ENCODE measurements at places on chromosomes 3 and 15.

- no peak for DNase-seq
These were observed 439.2 kb downstream of the MCTP2 start for GRCh38 chr15:94670438-94671034.

- no peak for DNase-seq
These were observed 23.8 kb downstream of the CYFIP1 start for GRCh38 chr15:22956257-22956977.

DNA sequence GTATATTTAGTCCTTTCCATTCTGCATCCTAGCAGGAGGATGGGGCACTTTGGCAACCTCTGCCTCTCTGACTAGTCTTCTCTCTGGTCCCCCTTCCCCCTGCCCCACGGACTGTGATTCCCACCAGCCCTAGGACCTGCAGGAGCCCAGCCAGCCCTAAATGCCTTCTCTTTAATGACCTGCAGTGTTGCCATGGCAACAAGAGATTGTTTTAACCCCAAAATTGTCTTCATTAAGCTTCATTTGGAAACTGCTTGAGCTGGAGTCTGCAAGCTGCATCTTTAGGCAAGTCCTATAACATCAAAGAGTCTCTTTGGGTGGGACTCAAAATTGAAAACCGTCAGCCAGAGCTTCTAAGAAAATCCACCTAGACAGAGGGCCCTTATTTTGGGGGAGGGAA is 59.7 kb upstream of the ANKRD34C start:
- no peak for DNase-seq

GRCh38 chr3:18580268-18580667 is 155.1 kb upstream of the SATB1 start:
- DNase-seq = no peak

- DNase-seq = no peak
These were observed 3.7 kb upstream of the EFHB start for GRCh38 chr3:19937459-19938294.

GRCh38 chr3:32837366-32837765 is 19.6 kb downstream of the TRIM71 start:
- no peak for DNase-seq

GRCh38 chr3:152496286-152496685 is 227.6 kb downstream of the MBNL1 start:
- no peak for DNase-seq

DNA sequence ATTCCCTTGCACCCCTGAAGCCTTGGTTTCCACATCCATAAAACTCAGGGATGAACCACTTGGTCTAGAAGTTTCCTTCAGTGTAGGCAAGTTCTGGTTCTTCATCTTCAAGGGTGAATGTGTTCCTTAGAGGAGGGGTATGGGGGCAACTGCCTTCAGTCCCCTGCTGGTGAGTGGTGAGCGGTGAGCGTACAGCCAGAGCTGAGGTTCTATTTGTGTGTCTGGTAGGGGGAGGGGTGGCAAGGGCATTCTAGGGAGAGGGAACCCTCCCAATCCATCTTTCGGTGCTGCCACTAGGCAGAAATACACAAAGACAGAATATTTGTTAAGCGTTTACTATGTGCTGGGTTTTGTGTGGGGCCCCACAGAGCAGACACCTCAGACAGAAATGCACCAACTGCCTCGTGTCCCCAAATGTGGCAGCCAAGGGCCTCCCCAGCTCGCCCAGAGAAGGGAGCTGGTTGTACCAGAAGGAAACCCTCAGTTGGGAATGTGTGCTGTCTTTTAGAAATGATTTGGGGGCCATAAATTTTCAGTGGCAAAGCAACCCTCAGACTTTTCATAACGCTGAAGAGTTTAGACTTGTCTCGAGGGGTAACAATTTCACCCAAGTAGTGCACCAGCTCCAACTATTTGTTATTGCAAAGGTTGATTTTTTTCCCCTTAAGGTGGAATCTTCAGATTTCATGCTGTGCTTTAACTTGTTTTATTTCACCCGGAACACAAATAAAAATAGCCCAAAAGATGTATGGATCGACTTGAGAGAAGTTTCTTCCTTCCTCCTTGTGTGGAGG is 137.6 kb downstream of the FBLN2 start:
- no peak for DNase-seq

DNA sequence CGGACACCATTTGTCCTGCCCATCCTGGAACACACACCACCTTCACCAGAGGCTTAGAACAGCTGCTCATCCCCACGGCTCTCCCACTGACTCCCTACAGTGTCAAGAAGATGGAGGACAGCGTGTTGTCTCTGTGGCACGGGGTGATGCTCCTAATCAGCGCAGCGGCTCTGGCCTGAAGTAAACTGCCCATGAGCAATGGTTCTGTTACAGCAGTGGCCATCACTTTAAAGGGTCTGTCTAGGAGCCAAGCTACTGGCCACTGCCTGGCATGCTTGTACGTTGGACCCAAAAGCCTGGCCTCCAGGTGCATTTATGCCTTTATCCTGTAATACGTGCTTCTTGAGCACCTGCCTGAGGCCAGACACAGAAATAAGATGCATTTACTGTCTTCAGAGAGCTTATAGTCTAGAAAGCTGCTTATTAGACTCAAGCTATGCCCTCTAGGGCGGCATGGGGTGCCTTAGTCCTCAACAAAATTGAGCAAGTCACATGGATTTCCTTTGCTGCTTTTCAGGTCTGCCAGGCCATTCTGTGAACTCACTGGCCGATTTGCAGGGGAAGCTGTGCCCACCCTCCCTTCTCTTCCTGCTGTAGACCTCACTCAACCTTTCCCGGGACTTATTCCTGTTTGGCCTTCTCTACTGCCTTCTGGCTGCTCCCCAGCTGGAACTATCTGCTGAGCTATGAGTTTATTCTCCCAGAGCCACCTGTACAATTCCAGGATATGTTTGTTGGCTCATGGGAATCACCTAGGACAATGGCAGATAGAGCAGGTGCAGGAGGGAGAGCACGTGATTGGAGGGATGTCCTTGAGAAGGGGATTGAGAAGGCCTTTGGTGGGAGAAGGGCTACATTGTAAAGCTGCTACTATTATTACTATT is 51.9 kb downstream of the STARD5 start:
- DNase-seq = no peak

GRCh38 chr15:56927816-56928215 is 9.4 kb downstream of the TCF12 start:
- no peak for DNase-seq

DNA sequence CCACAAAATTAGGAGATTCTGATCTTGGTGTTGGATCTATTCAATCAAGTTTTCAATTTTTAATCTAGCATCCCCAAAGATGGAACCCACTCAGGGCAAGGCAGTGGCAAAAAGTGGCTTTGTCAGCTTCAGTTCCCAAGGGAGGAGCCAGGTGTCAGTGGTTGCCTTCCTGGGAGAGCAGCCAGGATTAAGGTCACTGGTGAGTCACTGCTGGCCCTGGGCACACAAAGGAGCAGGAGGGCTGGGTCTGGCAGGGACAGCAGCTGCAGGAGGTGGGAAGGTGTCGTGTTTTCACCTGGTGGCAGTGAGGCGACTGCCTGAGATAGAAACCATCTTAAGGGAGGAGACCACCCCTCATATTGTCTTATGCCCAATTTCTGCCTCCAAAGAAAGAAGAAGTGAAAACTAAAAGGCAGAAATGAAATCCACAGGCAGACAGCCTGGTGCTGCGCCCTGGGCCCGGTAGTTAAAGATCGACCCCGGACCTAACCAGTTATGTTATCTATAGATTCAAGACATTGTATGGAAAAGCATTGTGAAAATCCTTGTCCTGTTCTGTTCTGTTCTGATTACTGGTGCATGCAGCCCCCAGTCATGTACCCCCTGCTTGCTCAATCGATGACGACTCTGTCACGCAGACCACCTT is 5.9 kb upstream of the KLHL25 start:
- DNase-seq = no peak

DNA sequence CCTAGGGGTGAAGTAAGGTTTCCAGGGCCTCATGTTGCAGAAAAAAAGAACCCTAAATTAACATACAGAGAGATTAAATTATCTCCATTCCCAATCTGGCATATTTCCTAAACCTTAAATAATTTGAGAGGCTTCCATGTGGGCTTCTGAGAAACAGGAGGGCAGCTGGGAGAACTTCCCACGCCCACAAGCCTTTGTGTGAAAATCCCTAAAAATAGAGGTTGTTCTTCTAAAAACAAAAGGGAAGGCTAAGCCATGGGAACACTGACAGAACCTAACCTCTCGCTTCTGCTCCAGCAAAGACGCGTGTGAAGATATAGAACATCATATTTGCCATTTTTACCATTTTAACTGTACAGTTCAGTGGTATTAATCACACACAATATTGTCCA is 812 bp upstream of the SLC12A8 start:
- no peak for DNase-seq

- DNase-seq = peak; percentile 24
These were observed 3.4 kb downstream of the TMEM212 start for GRCh38 chr3:171846597-171846996.

GRCh38 chr3:124412644-124413043 is 317.6 kb upstream of the UMPS start:
- DNase-seq = no peak

GRCh38 chr3:48426944-48427629 is 2.8 kb downstream of the PLXNB1 start:
- no peak for DNase-seq

DNA sequence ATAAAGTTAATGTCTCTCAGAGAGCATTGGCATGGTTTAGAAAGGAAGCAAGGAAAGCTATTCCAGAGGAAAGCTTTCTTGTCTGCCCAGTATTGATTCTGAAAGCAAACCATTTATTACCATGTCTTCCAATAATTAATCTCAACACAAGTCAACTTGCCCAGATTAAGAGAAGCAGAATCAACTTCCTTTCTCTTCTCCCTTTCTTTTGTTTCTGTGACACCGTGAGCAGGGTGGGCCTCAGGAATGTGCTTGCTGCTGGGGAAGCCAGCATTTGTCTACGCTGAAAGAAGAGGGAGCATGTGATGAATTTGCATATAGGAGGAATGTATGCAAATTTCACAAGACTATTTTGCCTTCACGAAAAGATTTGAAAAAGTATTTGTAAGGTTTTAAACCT is 368.6 kb upstream of the ROPN1 start:
- DNase-seq = no peak

DNA sequence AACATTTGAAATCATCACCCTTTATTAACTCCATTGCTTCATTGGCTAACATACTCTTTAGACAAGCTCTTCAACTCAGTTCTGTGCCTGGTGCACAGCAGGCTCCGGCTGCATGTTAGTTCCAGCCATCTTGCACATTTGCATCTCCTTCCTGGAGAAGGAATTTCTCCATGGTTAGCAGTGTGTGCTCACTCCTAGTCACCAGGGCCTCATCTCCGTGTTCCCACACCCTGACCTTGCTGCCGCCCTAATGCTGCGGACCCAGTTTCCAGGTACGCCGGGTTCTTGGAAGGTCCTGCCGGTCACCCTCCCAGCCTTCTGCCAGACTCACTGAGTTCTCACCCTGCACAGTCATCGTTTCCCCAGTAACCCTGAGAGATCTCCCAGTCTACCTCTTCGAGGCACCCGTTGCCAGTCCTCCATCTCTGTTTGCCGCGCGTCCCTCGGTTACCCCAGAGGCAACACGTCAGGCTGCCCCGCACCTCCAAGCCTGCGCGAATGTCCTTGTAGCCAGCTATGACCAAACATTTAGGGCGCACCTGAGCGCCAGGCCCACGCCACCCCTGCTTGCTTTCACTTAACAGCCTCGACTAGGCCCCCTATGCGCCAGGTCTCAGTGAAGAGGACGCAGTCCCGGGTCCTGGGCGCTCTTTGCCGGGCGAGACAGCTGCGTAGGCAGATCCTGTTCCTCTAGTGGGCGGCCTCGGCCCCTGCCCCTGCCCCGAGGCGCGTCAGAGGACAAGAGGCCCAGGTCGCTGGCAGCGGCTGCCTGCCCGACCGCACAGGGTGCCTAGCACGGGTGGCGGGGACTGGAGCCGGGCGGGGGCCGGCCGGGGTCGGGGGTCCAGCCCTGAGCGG is 747 bp upstream of the ZNF592 start:
- DNase-seq = peak; percentile 83

- DNase-seq = no peak
These were observed 170.3 kb downstream of the SUCLG2 start for GRCh38 chr3:67484085-67484484.

DNA sequence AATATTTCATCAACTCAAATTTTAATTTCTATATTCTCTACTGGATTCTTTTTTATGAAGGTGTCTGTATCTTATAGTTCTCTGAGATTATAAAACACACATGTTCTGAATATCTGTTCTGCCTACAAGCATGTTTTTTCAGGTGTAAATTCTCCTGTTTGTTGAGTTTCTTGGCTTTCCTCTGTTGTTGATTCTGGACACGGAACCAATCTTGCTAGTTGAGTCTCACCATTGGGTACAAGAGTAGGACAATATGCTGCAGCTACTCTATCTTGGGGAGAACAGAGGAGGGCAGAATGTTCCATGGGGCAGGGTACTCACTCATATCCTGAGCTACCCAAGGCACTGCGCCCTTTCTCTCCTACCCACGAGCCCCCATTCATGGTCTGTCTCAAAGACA is 104.9 kb downstream of the GREM1 start:
- DNase-seq = no peak

- no peak for DNase-seq
These were observed 68.1 kb upstream of the SH3GL3 start for GRCh38 chr15:83378921-83379578.

DNA sequence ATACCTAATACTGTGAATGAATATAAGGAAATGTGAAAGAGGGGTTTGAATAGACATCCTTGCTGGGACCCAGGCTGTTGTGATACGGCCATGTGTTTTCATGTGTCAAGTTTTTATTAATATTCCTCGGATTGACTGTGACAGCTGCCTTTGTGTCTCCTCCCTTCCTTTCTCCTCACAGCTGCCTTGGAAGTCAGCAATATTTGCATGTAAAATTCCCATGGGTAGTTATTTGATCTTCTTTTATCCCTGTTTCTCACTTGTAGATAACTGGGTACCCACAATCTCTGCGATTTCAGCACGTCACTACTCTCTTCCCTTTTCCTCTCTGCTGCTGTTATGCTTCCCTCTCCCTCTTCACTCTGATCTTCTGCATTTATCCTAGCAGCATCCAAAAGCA is 9.4 kb downstream of the GPR156 start:
- no peak for DNase-seq

- no peak for DNase-seq
These were observed 9.7 kb downstream of the CGNL1 start for GRCh38 chr15:57385923-57386390.

DNA sequence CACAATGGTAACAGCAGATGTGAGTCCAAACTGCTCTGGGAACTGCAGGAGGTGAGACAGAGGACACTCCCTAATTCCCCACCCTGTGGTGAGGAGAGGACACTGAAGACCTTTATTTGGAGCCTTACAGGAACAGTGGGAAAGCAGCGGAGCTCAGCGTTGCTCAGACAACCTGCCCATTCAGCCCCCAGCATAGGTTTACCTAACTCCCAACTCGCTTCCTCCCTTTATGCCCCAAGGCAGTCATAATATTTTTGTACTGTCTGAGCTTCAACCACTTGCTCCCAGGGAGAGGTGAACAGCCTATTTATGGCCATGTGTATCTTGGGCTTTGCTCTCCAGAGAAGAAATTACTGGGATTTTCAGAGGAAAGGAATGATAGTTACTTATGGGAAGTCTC is 34.1 kb downstream of the SHC4 start:
- no peak for DNase-seq

GRCh38 chr15:61994216-61994615 is 66.0 kb downstream of the VPS13C start:
- DNase-seq = no peak
